ENCODE measurements at places on chromosomes 12 and 14.

DNA sequence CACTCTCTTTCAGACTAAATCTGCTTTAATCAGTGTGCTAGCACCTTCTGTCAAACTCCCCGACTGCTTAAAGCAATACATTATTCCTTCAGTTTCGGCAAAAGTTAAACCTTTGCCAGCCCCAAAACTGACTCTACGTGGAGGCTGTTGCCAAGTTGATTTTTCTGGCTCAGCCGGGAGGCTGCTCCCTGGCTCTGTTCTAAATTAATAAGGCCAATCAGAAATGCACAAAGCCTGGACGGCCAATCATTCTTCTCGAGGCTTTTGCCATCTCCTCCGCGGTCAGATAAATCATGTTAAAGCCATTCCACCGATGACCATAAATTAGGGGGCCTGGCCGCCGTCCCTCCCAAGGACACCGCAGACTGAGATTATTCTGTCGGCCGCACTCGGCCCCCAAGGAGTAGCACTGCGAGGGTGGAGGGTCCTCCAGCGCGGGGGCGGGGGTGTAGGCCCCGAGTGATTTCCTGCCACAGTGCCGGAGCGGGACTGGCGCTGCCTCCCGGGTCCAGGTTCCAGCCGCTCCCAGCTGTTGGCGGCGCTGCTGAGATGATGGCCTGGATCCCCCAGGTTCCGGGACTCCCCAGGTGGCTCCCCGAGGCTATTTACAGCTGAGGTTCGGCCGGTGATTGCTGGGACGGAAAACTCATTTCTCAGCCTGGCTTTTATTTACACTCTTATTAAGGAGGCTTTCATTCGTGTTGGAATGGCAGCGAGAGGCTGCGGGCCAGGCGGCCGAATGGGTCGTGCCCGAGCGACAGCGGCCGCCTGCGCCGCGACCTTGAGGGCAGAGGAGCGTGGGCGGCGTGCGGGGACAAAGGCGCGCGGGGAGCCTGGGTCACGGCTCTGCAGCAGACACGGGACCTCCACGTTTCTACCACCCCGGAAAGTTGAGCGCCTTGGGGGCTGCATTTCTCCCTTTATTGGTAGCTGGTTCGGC lies 165.1 kb downstream of the MON2 start:
- peak; percentile 69 for DNase-seq

DNA sequence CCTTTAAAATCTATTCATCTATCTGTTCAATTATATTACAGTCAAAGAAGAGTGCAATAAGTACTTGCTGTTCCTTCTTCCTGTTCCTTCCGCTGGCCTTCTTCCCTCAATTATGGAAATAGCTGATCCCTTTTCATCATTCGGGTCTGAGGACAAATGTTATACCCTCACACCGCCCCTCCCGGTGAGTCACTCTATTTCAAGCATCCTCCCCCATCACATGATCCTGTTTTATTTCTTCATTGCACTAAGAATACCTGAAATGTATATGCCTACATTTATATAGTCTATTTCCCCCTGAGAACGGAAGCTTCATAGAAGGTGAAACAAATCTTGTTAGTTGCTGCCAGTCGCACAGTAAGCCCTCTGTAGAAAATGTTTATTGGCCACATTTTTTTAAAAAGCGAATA lies 2.5 kb downstream of the SLC38A1 start:
- DNase-seq, result no peak

GRCh38 chr12:124764870-124765580 lies 98.6 kb downstream of the SCARB1 start:
- DNase-seq, result no peak

- no peak for DNase-seq
These were observed 153.7 kb downstream of the TSPAN9 start for GRCh38 chr12:3230758-3231375.

DNA sequence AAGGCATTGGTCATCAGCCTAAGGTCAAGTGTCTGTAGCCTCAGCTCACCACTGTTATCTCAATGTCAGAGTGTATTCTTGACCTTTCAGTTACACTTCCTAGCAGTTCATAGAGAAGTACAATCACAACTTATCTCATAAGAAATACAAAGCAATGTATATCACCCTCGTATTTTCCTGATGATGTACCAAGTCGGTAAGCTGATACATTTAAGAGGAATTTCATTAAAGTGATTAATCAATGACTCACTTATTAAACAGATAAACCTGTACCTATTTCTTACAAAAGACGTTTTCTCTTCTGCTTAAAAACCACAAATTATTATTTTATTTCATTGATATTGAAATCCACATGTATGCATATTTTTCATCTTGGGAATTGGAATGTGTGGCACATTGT lies 3.9 kb upstream of the PRB3 start:
- DNase-seq, result no peak

- no peak for DNase-seq
These were observed 65.1 kb downstream of the DIP2B start for GRCh38 chr12:50569876-50570275.
